AG04449 (cell line): ENCODE measurements at places on chromosomes 1 and 21.
A peak's percentile ranks its signal among the peaks of the same experiment; 100 is the strongest.

- DNase-seq, result no peak
Measured at GRCh38 chr1:159707472-159708260, 6.7 kb downstream of the CRP start.

GRCh38 chr1:28781305-28781704 is 30.7 kb upstream of the OPRD1 start:
- no peak for DNase-seq

GRCh38 chr1:204442376-204443259 is 31.0 kb upstream of the PPP1R15B start:
- no peak for DNase-seq

DNA sequence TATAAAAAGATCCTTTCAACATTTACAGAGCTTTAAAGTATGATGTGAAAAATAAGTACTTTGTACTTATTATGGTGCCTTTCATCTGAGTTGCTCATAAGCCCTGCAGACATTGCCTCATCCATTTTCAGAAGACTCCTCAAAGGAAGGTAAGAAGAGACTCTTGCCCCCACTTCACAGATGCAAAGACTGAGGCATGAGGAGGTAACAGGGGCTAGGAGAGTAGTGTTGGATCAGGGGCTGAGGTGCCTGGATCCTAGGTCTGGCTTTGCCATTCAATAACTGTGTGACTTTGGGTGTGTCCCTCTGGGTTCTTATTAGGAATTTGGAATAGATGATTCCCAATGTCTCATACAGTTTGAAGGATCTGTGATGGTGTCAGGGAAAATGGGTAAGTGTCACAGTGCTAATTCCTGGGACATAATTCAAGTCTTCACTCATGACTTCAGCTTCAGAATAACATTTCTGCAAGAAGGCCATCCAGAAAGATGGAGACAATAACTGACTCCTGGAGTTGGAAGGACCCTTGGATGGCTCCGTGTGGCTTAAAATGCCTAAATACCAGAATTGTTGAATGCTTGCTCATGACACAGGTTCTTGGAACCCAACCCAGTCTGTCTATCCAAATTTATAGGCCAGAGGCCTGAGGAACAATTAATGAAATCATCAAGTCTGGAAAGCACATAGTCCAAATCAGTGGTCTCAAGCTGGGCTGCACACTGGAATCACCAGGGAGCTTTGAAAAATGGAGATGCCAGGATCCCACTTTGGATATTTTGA is 93.1 kb upstream of the RUNX1 start:
- DNase-seq, result no peak

GRCh38 chr1:5286244-5286643 is 631.8 kb downstream of the AJAP1 start:
- no peak for DNase-seq

DNA sequence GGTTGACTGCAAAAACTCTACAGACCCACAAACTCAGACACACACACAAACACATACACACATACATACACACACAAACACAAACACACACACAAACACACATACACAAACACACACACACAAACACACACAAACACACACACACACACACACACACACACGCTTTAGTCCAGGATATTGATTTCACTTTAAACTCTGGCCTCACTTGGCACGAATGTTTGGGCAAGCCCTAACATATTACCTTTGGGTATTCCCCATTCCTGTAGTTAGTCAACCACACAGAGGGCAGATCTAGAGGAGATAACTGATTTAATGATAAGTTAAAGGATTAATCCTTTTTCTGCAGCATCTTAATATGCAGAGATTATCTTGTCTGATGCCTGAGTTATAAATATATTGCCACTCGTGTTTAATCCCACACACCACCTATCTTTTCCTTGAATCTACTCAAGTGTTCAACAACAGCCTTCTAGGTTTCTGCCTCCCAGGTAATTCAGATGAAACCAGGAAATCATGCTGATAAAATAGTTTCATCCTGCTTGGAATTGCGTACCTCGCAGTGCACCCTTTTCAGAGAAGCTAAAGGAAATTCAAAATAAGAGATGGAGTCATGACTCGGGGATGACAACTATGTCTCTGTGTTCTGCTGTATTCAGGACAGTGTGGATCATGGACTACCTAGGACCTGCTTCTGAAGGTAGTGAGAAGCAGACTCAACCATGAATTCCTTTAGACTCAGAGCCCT is 14.5 kb upstream of the RUNX1 start:
- DNase-seq, result no peak

- no peak for DNase-seq
Measured at GRCh38 chr1:57046462-57046861, 80.6 kb upstream of the C8B start.

- DNase-seq, result no peak
Measured at GRCh38 chr1:209041927-209042326, 541.6 kb upstream of the CAMK1G start.

DNA sequence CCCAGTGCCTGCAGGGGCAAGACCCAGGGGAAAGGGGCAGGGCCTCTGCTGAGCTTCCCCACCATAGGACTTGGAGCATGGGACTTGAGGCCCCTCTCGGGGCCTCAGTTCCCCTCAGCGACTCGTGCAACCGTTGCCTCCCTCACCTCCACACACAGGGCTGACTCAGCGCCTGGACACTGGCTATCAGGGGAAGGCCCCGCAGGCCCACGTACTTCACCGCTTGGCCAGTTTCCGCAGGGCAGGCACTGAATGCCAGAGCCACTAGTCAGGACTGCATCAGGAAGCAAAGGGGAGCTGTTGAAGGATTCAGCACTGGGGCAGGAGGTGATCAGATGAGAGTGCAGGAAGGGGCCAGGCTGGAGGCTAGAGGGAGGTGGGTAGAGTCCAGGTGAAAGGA is 15.5 kb upstream of the FAM131C start:
- no peak for DNase-seq

DNA sequence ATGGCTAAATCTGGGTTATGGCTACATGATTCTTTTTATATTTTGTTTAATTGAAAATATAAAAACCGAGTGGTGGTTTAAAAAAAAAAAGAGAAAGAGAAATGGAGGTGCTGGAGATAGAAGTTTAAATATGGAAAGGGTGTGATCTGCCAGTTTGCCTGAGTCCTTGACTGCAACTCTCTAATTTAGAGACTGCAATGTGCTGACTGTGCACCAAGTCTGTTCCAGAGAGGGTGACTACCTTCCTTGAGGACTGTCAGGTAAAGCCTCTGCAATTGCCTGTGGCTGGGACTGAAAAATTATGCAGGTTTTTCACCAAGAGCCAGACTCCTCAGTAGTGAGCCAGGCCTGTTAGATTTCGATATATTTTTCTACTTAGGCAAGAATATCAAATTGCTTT is 1326.3 kb downstream of the BRINP3 start:
- DNase-seq, result no peak

- DNase-seq, result no peak
Measured at GRCh38 chr21:41805038-41805437, 38.2 kb upstream of the RIPK4 start.

DNA sequence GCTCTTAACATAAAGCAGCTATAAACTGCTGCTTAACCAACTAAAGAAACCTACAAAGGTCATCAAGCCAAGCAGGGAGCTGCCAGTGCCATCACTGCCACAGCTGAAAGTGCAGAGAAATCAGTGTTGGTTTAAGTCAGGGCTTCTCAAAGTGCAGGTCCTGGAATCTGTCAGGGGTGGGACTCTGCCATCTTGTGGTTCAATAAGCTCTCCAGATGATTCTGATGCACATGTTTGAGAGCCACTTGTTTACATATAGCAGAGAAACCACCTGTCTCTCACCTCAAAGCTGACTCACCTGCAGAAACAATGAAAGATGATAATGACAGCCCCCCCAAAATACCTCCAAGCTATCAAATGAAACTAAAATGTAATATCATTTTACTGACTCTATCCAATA is 49.3 kb downstream of the SH3GLB1 start:
- no peak for DNase-seq

DNA sequence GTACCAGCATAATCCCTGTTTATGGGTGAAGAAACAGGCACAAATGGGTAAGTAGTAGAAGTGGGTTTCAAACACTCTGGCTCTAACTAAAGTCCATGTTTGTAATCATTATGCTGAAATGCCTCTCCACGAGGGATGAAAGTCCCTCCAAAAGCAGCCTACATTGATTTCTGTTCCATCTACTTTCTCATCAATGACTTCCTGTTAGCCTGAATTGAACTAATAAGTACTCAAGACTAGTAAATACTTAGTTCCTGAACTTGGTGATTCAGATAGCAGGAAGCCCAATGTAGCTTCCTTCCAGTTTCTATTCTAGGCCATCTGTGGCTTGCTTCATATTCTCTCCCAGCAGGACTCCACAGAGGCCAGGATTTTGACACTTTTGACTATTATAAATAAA is 11.3 kb upstream of the BACH1 start:
- no peak for DNase-seq

- DNase-seq, result no peak
Measured at GRCh38 chr1:167761400-167761799, 39.6 kb downstream of the MPZL1 start.

GRCh38 chr1:8687039-8687438 is 130.4 kb downstream of the RERE start:
- DNase-seq, result no peak

DNA sequence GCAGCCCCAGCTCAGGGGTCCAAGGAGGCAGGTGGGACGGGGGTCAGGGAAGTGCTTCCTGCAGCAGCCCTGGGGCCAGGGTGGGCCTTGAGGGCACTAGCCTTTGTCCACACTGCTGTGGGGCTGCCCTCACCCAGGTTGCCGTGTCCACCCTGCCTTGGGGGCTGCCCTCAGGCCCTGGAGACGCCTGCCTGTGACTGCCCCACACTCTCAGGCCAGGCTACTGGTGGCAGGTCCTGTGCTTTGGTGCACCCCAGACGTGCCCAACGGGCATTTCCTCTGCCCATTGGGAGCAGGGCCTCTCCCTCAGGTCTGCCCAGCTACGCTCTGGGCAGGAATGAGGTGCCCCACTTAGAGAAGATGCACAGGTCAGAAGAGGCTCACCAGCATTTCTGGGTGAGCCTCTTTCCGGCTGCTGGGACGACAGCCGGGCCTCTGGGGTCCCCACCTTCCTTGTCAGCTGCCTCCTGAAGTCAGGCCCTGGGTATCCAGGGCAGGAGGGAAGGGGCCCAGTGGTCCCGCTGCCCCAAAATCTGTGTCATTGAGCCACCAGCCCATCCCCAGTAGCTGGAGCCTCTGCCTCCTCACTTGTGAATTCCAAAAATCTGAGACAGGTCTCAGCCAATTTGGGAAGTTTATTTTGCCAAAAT is 2.7 kb upstream of the MMEL1 start:
- no peak for DNase-seq

GRCh38 chr21:35581640-35582039 is 478.7 kb downstream of the SETD4 start:
- no peak for DNase-seq

GRCh38 chr21:35611708-35612132 is 448.6 kb downstream of the SETD4 start:
- peak; percentile 36 for DNase-seq

DNA sequence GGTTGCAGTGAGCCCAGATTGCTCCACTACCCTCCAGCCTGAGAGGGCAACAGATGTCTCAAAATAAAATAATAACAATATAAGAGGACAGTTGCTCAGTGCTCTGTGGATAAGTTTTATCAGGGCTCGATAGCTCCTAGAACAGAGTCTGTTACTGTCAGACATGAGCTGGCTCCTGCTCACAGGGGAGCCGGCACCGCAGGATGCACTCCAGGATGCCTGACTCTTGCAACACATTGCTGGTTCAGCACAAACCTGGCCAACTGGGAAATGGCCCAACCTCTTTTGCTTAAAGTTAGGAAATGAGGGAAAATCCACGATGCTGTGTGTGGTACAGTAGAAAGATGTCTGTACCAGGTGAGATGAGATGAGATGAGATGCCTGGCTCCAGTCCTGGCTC is 5.8 kb upstream of the CTSE start:
- DNase-seq, result no peak
